Thymus (tissue), 14 donors: ENCODE measurements at places on chromosomes 12 and 14. TPM values are rescaled to one million over a fixed set of nuclear protein-coding genes. Genes with fewer than 3 reads are reported as not detected.

GRCh38 chr14:96252999-96253539 lies 2.9 kb upstream of the BDKRB1 start:
- H3K4me1 ChIP-seq: no peaks in the 10 kb centered on the region
- no peak overlapping the region for H3K4me3 ChIP-seq
- H3K36me3 ChIP-seq: no peaks in the 10 kb centered on the region
- H3K27me3 ChIP-seq: no peaks in the 10 kb centered on the region

DNA sequence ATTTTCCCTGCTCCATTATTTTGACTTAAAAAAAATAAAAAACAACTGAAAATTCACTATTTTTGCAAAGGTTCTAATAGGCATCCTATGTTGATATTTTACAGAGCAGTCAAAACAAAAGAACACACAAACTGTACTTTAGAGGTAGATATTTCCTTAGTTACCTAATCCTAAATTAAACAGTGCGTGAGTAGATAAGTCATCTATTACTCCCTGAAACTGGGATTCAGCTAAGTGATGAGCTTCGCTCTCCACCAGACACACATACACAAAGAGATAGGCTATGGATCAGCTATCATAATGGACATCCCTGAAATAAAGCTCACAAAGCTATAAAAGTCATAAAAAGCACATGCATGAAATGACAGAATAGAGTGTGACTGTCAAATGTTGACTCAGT lies 398.7 kb downstream of the SOX5 start:
- H3K4me3 ChIP-seq: no peak overlapping the region
- H3K4me1 ChIP-seq: no peaks in the 10 kb centered on the region
- DNase-seq: no peak

- H3K4me1 ChIP-seq: peaks cover 25% of the 10 kb centered on the region
- H3K27ac ChIP-seq: no peak overlapping the region
- H3K4me3 ChIP-seq: no peak overlapping the region
- no peak for DNase-seq
- no peaks in the 10 kb centered on the region for H3K36me3 ChIP-seq
- no peaks in the 10 kb centered on the region for H3K27me3 ChIP-seq
These were observed 7.4 kb upstream of the CD9 start for GRCh38 chr12:6192604-6193380.

- no peaks in the 10 kb centered on the region for H3K36me3 ChIP-seq
- H3K4me1 ChIP-seq: no peaks in the 10 kb centered on the region
- no peaks in the 10 kb centered on the region for H3K27me3 ChIP-seq
These were observed 25.4 kb downstream of the CDC42BPB start for GRCh38 chr14:103031956-103032355.

FLRT2 gene
- total RNA-seq: 8.9 TPM

GEMIN2 gene
- 29.8 TPM for total RNA-seq

SDR9C7 gene
- 0.33 TPM for total RNA-seq

- peaks cover 10% of the 10 kb centered on the region for H3K36me3 ChIP-seq
- no peak overlapping the region for H3K27ac ChIP-seq
- H3K4me3 ChIP-seq: no peak overlapping the region
- DNase-seq: no peak
These were observed 2.3 kb downstream of the ZNF410 start for GRCh38 chr14:73888971-73889370.

GRCh38 chr12:107551434-107551833 lies 134.2 kb upstream of the PWP1 start:
- H3K36me3 ChIP-seq: no peaks in the 10 kb centered on the region
- H3K4me3 ChIP-seq: no peak overlapping the region
- H3K27me3 ChIP-seq: no peaks in the 10 kb centered on the region

ELK3 gene
- 14.6 TPM for total RNA-seq
